ENCODE measurements at places on chromosomes 5 and 9. TPM values are rescaled to one million over a fixed set of nuclear protein-coding genes. Genes with fewer than 3 reads are reported as not detected.
A peak's percentile ranks its signal among the peaks of the same experiment; 100 is the strongest.

The ROR2 gene
- 27.7 TPM for total RNA-seq

DNA sequence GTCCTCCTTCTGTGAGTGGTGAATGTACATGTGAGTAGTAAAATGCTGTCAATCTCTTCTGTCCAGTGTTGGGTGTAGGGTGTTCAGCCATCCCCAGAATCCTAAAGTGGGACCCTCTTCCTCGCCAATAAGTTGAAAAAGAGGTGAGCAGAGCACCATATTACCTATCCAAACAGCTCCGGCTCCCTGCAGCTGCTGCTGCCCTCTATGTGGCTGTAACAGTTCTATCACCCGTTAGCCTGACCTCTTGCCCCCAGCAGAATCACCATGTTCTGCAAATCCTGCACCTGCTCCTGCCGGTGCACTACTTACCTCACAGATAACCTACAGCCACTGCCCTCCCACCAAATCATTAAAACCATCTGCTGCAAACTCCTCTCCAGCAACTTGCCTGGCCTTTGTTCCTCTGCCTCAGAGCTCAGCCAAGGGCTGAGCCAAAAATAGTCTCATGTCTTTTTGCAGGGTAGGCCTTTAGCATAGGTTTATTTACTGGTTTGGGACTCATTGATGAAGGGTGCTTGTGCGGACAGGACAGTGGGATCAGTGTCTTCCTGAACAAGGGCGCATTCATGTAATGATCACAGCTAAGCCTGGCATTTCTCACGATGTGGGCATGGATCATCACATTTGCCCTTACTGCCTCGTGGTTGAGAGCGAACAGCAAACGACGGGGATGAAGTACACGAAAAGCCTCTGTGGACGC lies 49.6 kb upstream of the CCL21 start:
- no peaks in the 10 kb centered on the region for H3K4me1 ChIP-seq
- H3K4me3 ChIP-seq, result no peak overlapping the region
- H3K27ac ChIP-seq, result no peak overlapping the region
- DNase-seq, result no peak
- no peaks in the 10 kb centered on the region for H3K27me3 ChIP-seq

DNA sequence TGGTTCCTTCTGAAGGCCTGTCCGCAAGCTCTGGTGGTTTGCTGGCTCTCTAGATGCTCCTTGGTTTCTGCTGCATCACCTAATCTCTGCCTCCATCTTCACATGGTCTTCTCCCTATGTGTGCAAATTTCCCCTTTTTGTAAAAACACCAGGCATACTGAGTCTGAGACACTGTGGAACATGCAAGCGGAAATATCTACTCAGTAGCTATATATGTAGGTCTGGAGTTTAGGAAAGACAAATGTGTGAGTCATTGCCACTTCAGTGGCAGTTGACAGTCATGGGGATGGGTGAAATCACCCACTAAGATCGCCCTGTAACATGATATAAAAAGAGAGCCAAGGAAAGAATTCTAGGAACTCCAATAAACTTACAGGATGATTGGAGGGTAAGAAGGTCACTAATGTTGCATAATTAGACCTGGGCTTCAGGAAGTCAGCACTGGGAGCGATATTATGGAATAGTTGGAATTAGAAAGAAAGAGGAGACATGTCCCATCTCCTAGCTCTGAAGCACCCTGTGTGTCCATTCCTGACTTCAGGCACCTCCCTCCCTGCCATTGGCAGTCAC lies 22.7 kb upstream of the UBLCP1 start:
- no peaks in the 10 kb centered on the region for H3K27me3 ChIP-seq
- H3K4me1 ChIP-seq, result no peaks in the 10 kb centered on the region
- no peak for DNase-seq

DNA sequence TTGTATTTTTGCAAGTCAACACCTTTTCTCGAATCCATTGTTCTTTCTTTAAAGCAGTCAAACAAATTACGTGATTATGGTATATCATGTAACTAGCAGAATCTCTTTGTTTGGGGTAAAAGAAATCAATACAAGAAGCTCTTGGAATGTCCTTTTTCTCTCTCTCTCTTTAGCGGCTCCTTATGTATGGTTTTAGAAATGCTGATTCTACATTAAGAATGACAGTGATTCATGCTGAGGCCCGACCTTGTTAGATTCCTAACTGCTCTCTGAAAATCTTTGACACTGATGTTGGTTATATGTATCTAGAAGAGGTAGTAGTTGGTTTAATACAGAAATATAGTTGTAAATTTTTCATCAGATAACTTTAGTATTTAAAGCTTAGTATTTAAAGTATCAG lies 76.4 kb downstream of the SNX24 start:
- DNase-seq, result no peak
- no peak overlapping the region for H3K4me3 ChIP-seq
- H3K36me3 ChIP-seq, result no peaks in the 10 kb centered on the region
- no peaks in the 10 kb centered on the region for H3K27me3 ChIP-seq

The C5orf52 gene
- not detected for total RNA-seq

DNA sequence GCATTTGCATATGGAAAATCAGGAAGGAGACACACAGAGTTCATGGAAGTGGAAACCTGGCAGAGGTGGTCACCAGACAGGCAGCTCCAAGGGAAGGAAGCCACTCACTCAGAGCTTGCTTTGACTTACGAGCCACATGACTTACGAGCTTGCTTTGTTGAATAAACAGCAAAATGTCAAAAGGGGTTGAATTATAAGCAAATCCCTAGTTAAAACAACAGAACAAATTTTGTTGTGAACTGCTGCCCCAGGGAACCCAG lies 164.3 kb downstream of the SYK start:
- H3K4me1 ChIP-seq, result no peaks in the 10 kb centered on the region
- no peaks in the 10 kb centered on the region for H3K27me3 ChIP-seq
- H3K36me3 ChIP-seq, result no peaks in the 10 kb centered on the region
- H3K4me3 ChIP-seq, result no peak overlapping the region

The TERT gene
- not detected for total RNA-seq

The PTAR1 gene
- total RNA-seq, result 50.5 TPM

The CER1 gene
- total RNA-seq, result not detected

The CARD9 gene
- total RNA-seq, result 0.97 TPM

DNA sequence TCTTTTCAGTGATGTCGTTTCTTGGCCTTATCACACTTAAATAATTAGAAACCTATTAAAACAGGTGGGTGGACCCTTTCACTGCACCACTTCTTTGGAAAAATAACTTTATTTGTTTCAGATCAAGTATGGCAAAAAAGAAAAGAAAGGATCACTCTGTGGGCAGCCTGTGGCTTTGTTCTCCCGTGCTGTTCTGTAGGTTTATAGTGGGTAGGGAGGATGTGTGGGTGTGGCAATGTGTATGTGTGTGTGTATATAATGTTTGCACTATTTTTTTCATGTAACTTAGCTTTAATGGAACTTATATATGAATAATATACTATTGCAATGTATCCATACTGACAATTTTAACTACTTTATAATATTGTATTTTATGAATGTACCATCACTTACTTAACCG lies 85.9 kb downstream of the ACTBL2 start:
- DNase-seq, result no peak
- no peak overlapping the region for H3K4me3 ChIP-seq
- H3K27me3 ChIP-seq, result no peaks in the 10 kb centered on the region
- no peaks in the 10 kb centered on the region for H3K36me3 ChIP-seq

The LOX gene
- 10.9 TPM for total RNA-seq

DNA sequence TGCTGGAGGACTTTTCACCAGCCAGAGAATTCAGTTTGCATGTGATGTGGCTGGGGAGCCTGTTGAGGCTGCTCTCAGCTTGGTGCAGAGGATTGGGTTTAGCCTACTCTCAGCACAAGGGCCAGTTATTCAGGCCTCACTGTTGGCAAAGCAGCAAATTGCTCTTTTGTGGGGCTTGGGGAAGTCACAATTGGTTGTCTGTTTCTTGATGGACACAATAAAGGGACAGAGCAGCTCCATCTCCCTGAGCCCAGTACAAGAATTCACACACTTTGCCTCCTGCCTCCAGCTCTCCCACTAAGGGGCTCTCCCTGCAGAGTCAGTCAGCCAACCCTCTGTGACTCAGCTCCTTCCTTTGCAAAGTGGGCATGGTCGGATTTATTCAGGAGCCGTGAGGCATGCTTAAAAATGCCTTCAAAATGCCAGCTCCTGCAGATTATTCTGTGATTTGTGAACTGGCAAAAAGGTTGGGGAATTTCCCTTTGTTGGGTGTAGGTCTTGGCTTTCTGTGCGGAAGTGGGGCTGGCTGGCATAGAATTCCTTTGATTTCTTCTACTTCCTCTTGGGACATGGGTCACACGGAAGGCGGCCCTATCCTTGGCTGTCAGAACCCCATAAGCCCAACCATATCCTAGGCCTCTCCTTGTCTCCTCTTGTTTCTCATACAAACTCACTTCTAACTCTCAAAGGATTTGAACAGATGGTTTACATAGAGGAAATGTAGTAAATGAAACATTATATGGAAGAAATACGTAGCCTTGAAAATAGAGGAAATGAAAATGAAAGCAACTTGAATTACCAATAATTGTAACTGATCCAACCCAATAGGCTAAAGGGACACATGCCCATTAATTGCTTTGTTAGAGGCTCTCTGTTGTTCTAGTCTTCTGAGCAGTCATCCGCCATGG lies 118.7 kb upstream of the CD180 start:
- H3K4me3 ChIP-seq, result no peak overlapping the region
- H3K27ac ChIP-seq, result no peak overlapping the region
- DNase-seq, result no peak
- H3K4me1 ChIP-seq, result no peaks in the 10 kb centered on the region
- H3K36me3 ChIP-seq, result no peaks in the 10 kb centered on the region

- H3K27ac ChIP-seq, result no peak overlapping the region
- H3K4me3 ChIP-seq, result no peak overlapping the region
- H3K4me1 ChIP-seq, result no peaks in the 10 kb centered on the region
- DNase-seq, result no peak
Observed at GRCh38 chr5:166746506-166746905, 1544.9 kb upstream of the WWC1 start.

The FAM169A gene
- 7.7 TPM for total RNA-seq

DNA sequence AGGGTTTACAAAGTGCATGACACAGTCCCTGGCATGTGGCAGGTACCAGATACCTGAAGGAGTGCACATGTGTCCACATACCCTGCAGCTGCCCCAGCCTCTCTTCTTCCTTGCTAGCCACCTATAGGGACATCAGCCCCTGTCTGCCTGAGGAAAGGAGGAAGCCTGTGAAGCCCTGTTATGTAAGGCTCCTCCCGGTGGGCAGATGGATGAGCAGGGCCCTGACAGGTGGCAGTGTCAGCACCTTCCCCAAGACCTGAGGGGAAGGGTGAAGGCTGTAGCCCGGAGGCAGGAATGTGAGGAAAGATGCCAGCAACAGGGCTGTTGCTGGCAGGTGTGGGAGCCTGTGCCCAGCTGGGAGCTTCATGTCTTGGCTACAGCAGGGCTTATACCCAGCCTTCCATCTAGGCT lies 21.7 kb downstream of the TCF7 start:
- no peak overlapping the region for H3K27ac ChIP-seq
- H3K27me3 ChIP-seq, result no peaks in the 10 kb centered on the region
- no peaks in the 10 kb centered on the region for H3K36me3 ChIP-seq
- peaks cover 1% of the 10 kb centered on the region for H3K4me1 ChIP-seq
- no peak overlapping the region for H3K4me3 ChIP-seq

DNA sequence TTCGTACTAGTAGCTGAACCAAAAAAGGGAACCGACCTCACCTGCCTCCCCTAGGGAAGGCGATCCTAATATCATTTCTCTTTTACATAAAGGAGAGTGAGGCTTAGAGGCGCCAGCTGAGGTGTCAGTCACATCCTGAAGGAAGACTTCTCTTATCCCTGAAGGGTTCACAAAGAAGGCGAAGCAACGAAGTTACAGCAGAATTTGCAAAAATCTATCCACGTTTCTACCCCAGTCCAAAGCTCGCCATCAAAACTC lies 598 bp upstream of the KIAA1191 start:
- H3K4me3 ChIP-seq, result peak overlapping the region; percentile 74
- no peaks in the 10 kb centered on the region for H3K27me3 ChIP-seq

The HTR4 gene
- 0.08 TPM for total RNA-seq

DNA sequence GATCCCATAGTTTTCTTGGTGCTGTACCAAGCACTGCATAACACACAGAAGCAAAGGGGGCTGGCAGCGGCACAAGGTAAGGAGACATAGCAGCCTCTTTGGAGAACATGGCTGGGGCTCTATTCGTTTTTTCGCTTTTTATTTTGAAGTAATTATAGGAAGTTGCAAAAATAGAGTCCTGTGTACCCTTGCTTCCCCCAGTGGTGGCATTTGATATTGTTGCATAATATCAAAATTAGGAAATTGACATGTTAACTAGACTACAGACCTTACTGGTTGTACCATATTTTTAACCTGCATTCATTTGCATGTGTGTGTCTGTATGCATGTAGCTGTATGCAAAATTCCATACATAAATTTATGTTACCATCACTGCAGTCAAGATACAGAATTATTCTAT lies 6.6 kb upstream of the UBQLN1 start:
- no peak overlapping the region for H3K4me3 ChIP-seq
- no peaks in the 10 kb centered on the region for H3K4me1 ChIP-seq
- no peak overlapping the region for H3K27ac ChIP-seq
- no peaks in the 10 kb centered on the region for H3K36me3 ChIP-seq

The FBP1 gene
- 2.4 TPM for total RNA-seq

The OR2Y1 gene
- not detected for total RNA-seq

GRCh38 chr5:34751807-34752736 lies 86.9 kb upstream of the TTC23L start:
- H3K27me3 ChIP-seq, result no peaks in the 10 kb centered on the region
- no peak for DNase-seq
- H3K36me3 ChIP-seq, result no peaks in the 10 kb centered on the region
- peaks cover 3% of the 10 kb centered on the region for H3K4me1 ChIP-seq
- no peak overlapping the region for H3K27ac ChIP-seq

The MARCHF11 gene
- not detected for total RNA-seq

GRCh38 chr9:116497095-116497890 lies 189.8 kb upstream of the TRIM32 start:
- no peaks in the 10 kb centered on the region for H3K4me1 ChIP-seq
- no peak overlapping the region for H3K27ac ChIP-seq
- no peaks in the 10 kb centered on the region for H3K36me3 ChIP-seq
- no peak for DNase-seq
- no peak overlapping the region for H3K4me3 ChIP-seq

GRCh38 chr9:94746541-94747370 lies 20.3 kb downstream of the AOPEP start:
- H3K4me1 ChIP-seq, result peaks cover 1% of the 10 kb centered on the region
- DNase-seq, result no peak
- H3K36me3 ChIP-seq, result no peaks in the 10 kb centered on the region
- no peaks in the 10 kb centered on the region for H3K27me3 ChIP-seq

The MYO10 gene
- 31.4 TPM for total RNA-seq

All from ovary (tissue), 10 donors.